Kidney epithelial cell (primary cell): ENCODE measurements at places on chromosomes 2 and 18. TPM values are rescaled to one million over a fixed set of nuclear protein-coding genes. Genes with fewer than 3 reads are reported as not detected.

The UPP2 gene
- not detected in 2 replicates for total RNA-seq

The C1QL2 gene
- total RNA-seq = not detected in 2 replicates

The ERFE gene
- total RNA-seq = 106 and 113 TPM in 2 replicates

The CCDC178 gene
- total RNA-seq = 0.08 TPM in 1 of 2 replicates, not detected in the other

DNA sequence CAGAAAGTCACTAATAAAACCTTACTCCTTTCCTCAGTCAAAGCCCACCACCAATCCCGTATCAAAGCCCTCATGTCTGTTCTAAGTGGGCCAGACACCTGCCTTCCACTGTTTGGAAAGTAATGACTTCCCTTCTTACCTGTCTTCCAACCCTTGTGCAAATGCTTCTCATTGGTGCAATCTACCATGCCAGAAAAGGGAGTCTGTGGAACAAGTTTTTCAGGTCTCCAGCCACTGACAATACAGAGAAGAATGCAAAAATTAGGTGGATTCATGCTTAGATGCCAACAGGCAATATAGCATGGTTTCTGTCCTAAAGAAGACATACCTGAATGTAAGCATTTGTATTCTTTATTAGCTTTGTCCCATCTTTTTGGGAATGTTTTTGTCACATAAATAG, 1140.6 kb upstream of the LRRTM1 start:
- DNase-seq = no peak

The NCKAP1 gene
- 155 and 189 TPM in 2 replicates for total RNA-seq

DNA sequence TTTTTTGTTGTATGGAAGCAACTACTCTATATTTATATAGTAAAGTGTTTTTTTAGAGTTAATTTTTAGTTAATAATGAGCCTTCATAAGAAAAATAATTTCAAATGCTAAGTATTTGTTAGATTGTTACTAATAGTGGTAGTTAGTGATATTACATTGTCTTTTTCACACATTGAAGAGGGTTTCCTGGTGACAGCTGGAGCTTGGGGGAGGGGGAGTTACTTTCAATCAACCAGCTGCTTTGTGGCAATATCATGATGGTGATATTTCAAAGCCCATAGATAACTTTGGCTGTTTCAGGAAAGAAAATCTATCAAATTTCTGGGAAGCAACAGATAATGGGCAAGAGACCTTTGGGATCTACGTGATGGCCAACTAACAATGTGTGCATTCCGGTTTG, 4.1 kb downstream of the RHBDD1 start:
- DNase-seq = no peak

DNA sequence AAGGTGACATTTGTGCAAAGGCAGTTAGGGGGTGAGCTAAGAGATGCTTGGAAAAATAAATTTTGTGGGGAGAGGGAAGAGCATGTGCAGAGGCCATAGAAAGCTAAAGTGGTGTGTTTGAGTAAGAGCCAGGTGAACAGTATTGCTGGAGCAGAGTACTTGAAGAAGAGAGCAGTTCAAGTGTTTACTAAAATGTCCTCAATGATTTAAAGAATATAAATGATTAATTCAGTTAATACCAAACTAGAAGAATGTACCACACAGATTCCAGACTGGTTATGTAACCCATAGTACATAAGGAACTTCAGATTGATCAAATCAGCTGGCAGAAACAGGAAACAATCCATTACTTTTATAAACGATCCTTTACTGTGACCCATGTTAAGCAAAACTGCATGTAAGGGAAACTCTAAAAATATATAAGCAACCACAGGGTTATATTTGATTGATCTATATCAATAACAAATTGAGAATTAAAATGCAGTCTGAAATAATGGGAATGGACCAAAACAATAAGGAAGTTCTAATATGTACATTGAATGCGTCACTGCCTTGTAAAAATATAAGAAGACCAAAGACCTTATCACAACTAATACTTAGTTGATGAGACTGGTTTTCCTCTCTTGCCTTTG, 76.9 kb downstream of the LDAH start:
- DNase-seq = peak; percentile 58

The G6PC2 gene
- total RNA-seq = not detected in 2 replicates

GRCh38 chr2:7272210-7272609, 355.0 kb downstream of the RNF144A start:
- DNase-seq = no peak

DNA sequence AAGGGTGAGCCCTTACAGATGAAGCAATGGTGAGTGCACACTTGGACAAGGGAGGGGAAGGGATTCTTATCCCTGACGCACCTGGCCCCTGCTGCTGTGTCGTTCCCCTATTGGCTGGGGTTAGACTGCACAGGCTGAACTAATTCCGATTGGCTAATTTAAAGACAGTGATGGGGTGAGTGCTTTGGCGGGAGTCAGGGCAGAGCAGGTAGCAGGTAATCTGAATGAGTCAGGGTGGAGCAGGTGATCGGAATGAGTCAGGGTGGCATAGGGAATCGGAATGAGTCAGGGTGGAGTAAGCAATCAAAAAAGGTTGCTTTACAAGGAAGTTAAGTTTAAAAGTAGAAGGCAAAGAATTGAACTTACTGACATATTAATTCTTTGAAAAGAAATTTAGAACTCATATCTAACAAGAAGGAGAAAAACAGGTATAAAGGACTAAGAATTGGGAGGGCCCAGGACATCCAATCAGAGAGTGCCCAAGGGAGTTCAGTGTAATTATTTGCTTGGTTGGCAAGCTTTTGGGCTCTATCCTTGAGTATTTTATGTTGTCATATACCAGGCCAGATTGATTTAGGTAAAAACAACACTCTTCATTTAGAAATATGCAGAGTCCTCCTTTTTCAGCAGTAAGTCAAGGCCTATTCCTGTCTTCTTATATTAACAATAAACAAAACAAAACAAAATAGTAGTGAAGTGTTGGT, 52.3 kb upstream of the RALBP1 start:
- no peak for DNase-seq

- no peak for DNase-seq
Observed at GRCh38 chr2:202127687-202128331, 54.8 kb downstream of the KIAA2012 start.

GRCh38 chr2:172724724-172725123, 10.9 kb upstream of the RAPGEF4 start:
- DNase-seq = no peak

- no peak for DNase-seq
Observed at GRCh38 chr2:191218292-191218898, 26.8 kb upstream of the MYO1B start.

The EIF2AK3 gene
- 11.9 and 14.0 TPM in 2 replicates for total RNA-seq

The KLHL30 gene
- total RNA-seq = 1.2 and 2.4 TPM in 2 replicates

DNA sequence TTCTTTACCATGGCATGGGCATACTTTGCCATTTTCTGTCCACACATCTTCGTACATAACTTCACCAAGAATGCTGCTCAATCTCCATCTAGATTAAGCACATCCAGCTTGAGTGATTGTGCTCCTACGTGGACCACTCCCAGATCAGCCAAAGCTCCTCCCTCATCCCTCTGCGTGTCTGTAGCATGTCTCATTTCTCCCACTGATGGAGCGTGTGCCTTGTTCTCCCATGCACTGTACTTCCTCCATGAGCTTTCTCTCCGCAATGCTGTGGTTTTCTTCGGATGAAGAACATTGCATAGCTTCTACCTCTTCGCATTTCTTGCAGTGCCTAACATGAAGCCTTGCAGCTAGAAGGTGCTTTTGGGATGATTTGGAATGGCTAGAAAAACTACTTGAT, 13.5 kb downstream of the CCL20 start:
- DNase-seq = no peak

The TCF23 gene
- not detected in 2 replicates for total RNA-seq

DNA sequence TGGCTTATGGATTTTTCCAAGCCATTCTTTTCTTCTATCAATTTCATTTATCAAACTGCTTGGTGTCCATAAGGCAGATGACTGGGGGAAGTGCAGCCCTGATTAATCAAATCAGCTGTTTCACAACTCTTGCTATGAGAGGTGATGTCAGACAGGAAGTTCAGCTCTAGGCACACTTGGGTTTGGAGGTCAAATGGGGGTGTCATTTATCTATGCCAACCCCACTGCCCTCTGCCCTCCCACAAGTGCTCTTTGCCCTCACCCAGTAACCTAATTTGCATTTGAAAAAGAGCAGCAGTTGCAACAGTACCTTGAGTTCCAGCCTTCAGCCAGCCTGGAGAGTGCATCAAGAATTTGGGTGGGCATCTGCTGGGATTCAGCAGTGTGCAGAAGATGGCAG, 431.3 kb upstream of the SPRED2 start:
- no peak for DNase-seq

- DNase-seq = no peak
Observed at GRCh38 chr2:228532233-228532632, 350.7 kb upstream of the SPHKAP start.

DNA sequence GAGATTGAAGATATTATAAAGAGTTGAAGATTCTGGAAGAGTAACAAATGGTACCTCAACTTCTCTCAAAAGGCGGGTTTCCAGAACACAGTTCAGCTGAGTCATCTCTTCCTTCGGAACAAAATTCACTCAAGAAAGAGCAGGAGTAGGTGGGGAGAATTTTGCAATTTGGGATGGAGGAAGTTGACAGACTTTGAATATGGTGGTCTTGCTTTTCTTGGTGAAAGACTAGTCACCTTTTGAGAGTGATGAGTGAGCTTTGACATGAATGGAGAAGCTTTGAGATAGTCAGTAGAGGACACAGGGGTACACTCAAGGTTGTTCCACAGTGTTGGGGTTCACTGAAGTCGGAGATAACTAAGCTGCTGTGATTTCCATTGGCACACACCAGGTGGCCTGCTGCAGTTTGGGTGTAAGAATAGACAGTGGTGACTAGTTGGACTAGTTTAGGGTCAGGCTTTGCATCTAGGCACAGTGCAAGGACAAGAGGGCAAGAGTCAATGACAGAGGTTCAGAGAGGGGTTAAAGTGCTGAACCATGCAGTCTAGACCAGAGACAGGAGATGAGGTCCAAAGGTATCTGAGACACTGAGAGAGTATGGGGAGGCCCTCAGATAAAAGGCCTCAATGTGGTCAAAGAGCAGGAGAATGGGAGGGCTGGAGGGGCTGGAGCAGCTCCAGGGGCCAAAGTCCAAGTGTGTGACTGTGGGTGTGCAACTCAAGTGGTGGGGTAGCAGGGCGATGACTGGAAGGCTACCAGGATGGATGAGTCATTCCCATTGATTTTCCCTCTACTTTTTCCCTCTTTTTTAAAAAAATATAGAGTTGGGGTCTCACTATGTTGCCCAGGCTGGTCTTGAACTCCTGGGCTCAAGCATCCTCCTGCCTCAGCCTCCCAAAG, 7.7 kb downstream of the CCL20 start:
- no peak for DNase-seq

The SETBP1 gene
- total RNA-seq = 2.9 and 3.4 TPM in 2 replicates

GRCh38 chr2:118050386-118050785, 36.5 kb upstream of the CCDC93 start:
- DNase-seq = no peak

The ALPG gene
- total RNA-seq = not detected in 2 replicates

DNA sequence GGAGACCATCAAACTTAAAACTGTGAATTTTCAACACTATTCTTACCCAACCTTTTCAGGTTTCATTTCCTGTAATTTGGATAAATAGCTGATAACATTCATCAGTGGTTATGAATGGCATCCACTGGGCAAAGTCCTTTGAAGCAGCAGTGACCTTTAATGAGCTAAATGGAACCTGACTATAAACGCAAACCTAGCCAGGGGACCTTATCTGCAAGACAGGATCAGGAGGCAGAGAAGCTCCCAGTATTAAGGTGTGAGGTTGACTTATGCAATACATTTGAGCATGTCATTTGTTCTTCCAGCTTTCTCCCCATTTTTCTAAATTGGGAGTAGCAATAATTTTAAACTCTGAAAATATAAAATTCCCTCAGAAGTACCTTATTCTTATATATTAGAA, 38.4 kb downstream of the CREG2 start:
- no peak for DNase-seq

GRCh38 chr18:41706301-41706700, 248.7 kb upstream of the PIK3C3 start:
- DNase-seq = no peak

- no peak for DNase-seq
Observed at GRCh38 chr2:130827502-130828251, 9.0 kb upstream of the ARHGEF4 start.

- DNase-seq = no peak
Observed at GRCh38 chr2:13480057-13480456, 763.3 kb downstream of the TRIB2 start.

GRCh38 chr18:22933966-22934423, 867 bp downstream of the RBBP8 start:
- no peak for DNase-seq

GRCh38 chr2:3475771-3476170, 43.6 kb downstream of the ADI1 start:
- no peak for DNase-seq

DNA sequence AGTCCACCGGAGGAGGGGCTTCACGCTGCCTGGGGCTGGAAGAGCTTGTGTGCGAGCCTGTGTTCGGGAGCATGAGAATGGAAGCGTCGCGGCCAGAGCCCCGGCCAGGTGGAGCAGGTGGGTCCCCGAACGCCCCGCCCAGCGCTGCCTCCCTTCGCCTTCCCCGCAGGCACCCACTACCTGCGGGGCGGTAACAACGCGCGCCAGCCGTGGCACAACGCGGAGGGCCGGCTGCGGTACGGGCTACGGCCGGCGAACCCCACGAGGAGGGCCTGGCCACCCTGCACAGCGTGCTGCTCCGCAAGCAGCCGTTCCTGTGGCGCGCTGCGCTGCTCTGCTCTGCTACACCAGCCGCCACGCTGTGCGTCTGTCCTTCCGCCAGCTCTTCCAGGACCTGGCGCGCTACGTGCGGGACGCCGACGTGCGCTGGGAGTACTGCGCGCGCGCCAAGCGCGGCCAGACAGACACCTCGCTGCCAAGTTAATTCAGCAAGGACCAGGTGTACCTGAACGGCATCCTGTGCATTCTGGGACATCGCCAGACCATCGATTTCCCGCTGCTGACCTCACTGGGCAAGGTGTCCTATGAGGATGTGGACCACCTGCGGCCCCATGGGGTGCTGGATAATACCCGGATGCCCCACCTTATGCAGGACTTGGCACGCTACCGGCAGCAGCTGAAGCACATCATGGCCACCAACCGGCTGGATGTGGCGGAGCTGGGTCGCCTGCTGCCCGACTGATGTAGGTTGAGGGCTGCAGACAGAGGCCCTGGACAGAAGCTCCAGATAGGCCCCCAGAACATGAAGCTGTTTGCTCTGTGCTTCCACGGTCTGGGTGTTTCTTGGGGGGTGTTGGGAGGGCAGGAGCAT, 200.6 kb downstream of the NAPG start:
- DNase-seq = no peak

GRCh38 chr2:225468131-225468530, 68.6 kb downstream of the NYAP2 start:
- no peak for DNase-seq

GRCh38 chr2:19073522-19073921, 284.9 kb downstream of the OSR1 start:
- DNase-seq = peak; percentile 79

DNA sequence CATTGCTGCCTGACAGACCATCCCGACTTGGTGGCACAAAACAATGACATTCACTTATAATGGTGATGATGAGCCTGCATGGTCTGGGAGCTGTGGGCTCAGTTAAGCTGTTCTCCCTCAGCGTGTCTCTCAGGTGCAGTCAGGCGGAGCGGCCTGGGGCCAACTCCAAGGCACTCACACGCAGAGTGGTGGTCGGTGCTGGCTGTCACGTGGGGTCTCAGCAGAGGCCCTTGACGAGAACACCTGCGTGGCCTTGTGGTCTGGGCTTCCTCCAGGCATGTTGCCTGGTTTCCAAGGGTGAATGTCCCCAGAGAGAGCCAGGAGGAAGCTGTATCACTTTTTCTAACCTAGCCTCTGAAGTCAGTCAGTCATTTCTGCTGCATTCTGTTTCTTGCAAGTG, 29.8 kb downstream of the ARMC9 start:
- no peak for DNase-seq

- peak; percentile 9 for DNase-seq
Observed at GRCh38 chr2:124027182-124027581, 2.1 kb downstream of the CNTNAP5 start.

The CROCC2 gene
- total RNA-seq = not detected in 2 replicates

- DNase-seq = no peak
Observed at GRCh38 chr2:43088143-43089073, 138.0 kb downstream of the ZFP36L2 start.
